DMS 273 treated with DMSO at 0.1 percent for 48 hours (cell line): ENCODE measurements at places on chromosomes 7 and 10.
A peak's percentile ranks its signal among the peaks of the same experiment; 100 is the strongest.

DNA sequence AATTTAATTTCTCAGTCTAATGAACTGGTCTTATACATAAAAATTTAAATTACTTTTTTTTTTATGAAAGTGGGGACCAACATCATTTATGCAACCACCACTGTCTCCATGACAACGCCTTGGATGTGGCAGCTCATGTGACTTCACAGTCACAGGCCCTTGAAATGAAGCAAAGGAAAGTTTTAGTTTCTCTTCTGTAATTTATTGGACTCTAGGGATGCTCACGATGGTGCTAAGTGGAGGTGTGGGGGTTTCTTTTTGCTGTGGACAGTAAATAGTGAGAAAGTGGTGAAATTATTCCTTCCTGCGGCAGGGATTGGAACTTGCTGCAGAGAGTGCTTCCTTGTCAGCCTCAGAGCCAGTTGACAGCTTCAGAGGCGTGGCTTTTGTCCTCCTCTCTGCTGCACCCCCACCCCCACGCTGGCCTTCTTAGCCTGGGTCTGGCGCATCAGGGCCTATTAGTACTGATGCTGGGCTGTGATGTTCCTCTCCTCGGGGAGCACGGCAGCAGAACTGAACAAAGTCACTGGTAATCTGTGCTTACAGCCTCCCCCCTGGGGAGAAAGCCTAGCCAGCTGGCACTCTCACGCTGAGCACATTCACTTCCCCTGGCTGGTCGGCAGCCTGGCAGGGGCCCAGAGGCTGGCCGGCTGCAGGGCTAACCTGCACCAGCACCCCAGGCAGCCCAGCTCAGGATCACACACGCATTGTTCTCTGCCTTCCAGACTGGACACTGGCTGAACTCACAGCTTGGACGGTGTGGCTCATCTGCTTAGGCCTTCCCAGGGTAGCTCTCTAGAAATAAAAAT, 517.5 kb upstream of the GALNT17 start:
- DNase-seq: peak; percentile 97

DNA sequence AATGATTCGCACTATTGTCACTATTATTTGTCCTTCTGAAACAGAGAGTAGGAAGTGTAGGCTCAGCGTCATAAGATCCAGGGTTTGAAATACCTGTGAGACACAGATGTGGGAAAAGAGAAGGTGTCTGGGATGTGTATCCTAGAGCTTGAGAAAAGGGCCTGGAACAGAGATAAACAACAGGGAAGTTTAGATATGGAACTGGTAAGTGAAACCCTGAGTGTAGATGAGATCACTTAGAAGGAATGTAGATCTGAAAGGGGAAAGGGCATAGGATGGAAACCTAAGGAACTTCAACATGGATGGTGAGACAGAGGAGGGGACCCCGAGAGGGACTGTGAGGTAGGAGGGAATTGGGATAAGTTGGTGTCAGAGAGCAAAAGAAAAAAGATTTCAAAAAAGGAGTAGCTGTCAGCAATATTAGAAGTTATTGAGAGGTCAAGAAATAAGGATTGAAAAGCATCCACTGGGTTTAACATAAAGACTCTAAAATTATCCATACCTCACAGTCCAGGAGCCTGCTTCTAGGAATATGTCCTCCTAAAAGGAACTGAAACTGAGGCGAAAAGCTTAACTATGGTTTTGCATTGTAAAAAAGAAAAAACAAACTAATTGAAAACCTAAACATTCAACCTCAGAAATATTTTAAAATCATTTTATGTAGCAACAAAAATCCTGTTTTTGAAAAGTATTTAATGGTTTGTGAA, 119.2 kb upstream of the NPVF start:
- DNase-seq: no peak

GRCh38 chr10:71086439-71087080, 125.8 kb upstream of the UNC5B start:
- no peak for DNase-seq

GRCh38 chr10:125808047-125808446, 15.0 kb downstream of the UROS start:
- no peak for DNase-seq

- no peak for DNase-seq
Measured at GRCh38 chr7:8065356-8065813, 96.8 kb downstream of the GLCCI1 start.

- DNase-seq: no peak
Measured at GRCh38 chr7:111363099-111363498, 199.2 kb downstream of the IMMP2L start.

DNA sequence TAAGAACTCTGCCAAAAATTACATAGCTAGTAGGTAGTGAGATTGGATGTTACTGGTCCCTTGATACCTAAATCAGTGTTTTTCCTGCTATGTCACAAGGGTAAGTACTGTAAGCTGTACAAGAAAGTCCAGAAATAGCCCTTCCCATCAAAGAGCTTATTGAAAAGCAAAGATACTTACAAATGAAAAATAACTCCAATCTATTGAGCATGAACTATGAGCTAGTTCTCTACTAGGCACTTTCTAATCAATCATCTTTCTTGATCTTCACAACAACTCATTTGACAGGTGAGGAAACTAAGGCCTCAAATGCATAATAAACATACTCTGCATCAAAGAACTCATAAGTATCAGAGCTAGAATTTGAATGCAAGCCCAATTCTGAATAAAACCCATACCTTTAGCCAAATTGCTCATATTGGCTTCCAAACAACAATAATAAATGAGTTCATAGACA, 249.8 kb upstream of the TCF7L2 start:
- DNase-seq: no peak

DNA sequence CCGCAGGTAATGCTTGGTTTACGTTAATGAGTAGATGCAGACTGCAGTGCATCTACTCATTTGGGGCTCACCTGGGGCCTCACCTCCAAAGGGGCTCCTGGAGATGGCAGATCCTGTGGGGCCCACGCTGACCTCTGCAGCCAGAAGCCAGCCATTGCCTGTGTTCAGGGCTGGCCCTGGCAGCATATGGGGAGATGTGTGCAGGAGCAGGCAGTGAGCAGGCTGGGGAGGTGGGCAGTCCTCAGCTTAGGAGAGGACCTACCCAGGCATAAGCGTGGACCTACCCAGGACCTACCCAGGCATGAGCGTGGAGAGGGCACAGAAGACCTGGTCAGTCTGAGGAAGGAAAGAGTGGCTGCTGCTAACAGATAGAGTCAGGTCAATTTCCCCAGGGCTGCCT, 178.5 kb downstream of the PTPRN2 start:
- no peak for DNase-seq

- DNase-seq: peak; percentile 33
Measured at GRCh38 chr7:13945670-13946069, 43.8 kb downstream of the ETV1 start.

- no peak for DNase-seq
Measured at GRCh38 chr7:36280840-36281812, 108.5 kb upstream of the ANLN start.

- DNase-seq: no peak
Measured at GRCh38 chr7:137667633-137668387, 179.0 kb downstream of the DGKI start.

GRCh38 chr10:90964781-90965465, 44.0 kb upstream of the ANKRD1 start:
- no peak for DNase-seq

DNA sequence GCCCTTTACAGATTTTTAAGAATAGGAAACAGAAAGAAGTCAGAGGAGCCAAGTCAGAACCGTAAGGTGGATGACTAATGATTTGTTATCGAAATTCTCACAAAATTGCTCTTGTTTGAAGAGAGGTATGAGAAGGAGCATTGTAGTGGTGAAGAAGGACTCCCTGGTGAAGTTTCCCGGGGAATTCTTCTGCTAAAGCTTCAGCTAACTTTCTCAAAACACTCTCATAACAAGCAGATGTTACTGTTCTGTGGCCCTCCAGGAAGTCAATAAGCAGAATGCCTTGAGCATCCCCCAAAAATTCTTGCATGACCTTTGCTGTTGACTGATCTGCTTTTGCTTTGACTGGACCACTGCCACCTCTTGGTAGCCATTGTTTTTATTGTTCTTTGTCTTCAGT, 152.9 kb downstream of the HGF start:
- DNase-seq: no peak

DNA sequence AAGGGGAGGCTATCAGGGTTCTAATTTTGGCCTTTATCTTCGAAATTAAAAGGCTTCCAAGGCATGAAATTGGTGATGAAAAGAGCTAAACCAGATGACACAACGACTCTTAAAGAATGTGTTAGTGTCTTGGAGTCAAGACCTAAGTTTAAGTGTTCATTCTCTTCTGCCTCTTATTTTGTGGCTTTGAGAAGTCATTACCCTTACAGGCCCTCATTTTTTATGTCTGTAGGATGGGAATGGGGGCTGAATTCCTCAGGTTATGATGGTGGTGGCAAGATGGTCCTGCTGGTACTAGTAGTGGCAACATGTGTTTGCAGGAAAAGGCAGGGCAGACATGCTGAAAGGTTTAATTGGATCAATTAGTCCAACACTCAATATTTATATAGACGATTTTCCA, 15.4 kb downstream of the TAS2R60 start:
- DNase-seq: no peak

GRCh38 chr10:35208949-35209613, 82.4 kb downstream of the CREM start:
- DNase-seq: no peak

- no peak for DNase-seq
Measured at GRCh38 chr10:48447356-48448215, 141.1 kb downstream of the MAPK8 start.

- DNase-seq: no peak
Measured at GRCh38 chr10:33337326-33337957, 3.0 kb upstream of the NRP1 start.

- no peak for DNase-seq
Measured at GRCh38 chr10:27600930-27601329, 96.8 kb downstream of the RAB18 start.

DNA sequence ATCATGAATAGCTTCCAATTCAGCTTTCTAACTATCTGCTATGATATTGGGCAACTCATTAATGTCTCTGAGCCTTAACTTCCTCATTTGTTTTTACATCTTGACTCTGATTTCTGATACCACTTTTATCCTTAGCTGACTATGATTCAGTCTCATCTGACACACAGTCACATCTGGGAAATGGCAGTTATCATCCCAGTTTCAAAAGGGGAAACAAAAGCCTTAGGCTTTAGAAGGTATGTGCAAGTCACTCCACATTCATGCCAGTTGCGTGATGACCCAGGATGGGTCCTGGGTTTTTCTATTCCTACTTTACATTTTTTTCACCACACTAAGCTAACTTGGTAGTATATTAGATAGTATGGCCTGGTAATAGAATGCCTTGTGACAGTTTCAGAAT, 12.7 kb downstream of the SCIN start:
- DNase-seq: no peak

DNA sequence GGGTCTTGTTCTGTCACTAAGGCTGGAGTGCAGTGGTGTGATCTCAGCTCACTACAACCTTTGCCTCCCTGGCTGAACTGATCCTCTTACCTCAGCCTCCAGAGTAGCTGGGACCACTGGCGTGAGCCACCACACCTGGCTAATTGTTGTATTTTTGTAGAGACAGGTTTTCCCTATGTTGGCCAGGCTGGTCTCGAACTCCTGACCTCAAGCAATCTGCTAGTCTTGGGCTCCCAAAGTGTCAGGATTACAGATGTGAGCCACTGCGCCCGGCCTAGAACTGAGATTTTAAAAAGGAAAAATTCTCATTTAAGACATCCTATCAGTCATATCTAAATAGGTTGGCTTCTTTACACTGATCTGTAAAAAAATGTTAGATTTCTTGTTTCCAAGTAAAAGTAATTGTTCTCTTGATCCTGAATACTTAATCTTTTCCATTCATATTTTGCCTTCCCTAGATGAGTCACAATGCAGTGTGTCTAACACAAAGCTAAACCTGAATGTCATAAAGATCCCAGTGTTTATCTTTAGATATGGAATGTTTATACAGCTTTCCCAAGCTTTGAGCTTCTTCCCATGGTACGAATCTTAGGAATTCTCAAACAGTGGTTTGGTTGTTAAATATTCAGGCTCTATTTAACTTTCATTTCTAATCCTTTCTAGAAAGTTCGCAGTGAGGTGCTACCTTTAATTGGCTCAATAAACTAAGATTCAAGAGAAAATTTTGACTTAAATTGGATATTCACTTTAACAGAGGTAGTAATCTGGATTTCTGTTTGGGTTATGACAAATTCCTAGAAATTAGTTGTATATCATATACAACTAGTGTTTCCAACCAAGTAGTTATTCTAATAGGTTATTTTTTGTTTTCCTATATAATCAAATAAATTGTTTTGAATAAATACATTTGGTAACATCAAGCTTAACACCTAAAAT, 12.1 kb upstream of the LAMB1 start:
- no peak for DNase-seq

DNA sequence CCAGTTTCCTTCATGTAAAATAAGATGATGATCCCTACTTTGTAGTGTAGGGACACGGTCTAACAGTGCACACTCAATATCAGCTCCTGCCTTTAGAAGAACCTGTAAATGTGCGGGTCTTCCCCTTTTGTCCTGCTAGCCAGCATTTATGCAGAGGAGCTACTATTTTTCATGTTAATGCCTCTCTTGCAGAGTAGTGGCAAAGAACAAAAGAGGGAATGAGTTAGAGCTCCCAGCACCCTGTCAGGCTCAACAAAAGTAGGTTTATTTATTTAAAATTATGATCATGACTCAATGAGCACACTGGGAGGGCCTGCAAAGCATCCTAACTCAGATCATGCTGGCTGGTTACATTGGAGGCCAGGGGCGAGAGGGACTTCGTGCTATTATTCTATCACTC, 414.5 kb upstream of the COBL start:
- no peak for DNase-seq

GRCh38 chr7:8044761-8045430, 76.3 kb downstream of the GLCCI1 start:
- DNase-seq: no peak

- no peak for DNase-seq
Measured at GRCh38 chr10:69867699-69868558, 66.2 kb downstream of the COL13A1 start.

- DNase-seq: no peak
Measured at GRCh38 chr7:155795401-155795800, 16.9 kb downstream of the SHH start.

GRCh38 chr7:135971366-135971725, 5.8 kb downstream of the MTPN start:
- DNase-seq: no peak
